Esophagus squamous epithelium (tissue), 5 donors: ENCODE measurements at places on chromosomes 2 and 18.

DNA sequence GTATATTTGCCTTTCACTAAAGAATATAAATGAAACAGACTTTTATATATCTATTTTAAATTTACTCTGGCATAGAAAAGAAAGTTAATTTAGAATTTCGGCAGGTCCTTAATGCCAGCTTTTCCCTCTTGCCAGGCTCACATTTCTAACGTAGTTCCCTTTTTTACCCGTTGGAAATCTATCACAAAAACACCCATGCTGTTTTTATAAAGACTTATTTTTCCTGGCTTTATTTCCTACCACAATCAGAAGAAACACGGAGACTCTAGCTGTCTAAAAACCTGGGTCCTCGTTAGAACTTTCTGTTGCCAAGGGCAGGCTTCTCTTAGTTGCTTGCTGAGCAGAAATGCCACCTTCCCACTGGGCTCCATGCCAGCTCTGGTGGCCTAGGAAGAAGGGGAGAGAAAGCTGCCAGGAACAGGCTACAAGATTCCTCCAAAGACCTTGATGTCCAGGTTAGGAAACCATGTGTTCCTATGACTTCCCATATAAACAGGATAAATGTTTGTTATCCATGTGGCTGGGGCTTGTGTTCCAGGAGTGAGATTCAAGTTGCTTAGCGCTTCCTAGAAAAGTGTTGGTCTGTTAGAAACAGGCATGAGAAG lies 17.8 kb upstream of the TMEM18 start:
- H3K27me3 ChIP-seq: no peaks in the 10 kb centered on the region
- DNase-seq: no peak
- H3K4me1 ChIP-seq: peaks cover 6% of the 10 kb centered on the region
- H3K27ac ChIP-seq: no peak overlapping the region

GRCh38 chr2:75751360-75751759 lies 40.6 kb upstream of the GCFC2 start:
- no peaks in the 10 kb centered on the region for H3K4me1 ChIP-seq
- no peak overlapping the region for H3K4me3 ChIP-seq
- H3K27me3 ChIP-seq: no peaks in the 10 kb centered on the region
- H3K36me3 ChIP-seq: no peaks in the 10 kb centered on the region
- no peak overlapping the region for H3K27ac ChIP-seq

DNA sequence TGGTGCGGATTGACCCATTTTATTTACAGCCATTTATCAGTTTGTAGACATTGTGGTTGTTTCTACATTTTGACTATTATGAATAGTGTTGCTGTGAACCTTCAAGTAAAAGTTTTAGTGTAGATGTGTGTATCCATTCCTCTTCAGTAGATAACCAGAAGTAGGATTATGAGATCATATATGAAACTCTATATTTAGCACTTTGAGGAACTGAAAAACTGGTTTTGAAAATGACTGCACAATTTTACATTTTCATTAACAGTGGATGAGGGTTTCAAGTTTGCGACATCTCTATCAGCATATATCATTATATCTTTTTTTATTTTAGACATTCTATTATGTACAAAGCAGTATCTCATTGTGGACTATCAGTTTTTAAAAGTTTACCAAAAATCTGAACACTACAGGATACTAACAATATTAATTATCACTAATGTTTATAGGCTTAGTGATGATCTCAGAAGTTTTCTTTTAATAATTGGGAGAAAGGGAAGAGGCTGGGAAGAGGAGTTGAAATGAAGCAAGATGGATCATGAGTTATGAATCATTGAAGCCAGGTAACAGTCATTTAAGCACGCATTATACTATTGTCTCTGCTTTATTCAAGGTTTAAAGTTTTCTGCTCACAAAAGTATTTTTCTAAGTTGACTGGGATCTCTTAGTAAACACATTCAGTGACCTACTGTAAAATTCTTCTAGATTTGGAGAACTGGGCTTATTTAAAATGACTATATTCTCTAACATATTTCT lies 329.0 kb upstream of the LRATD1 start:
- H3K27me3 ChIP-seq: no peaks in the 10 kb centered on the region
- no peak overlapping the region for H3K27ac ChIP-seq
- H3K36me3 ChIP-seq: no peaks in the 10 kb centered on the region
- no peak overlapping the region for H3K4me3 ChIP-seq
- no peak for DNase-seq

DNA sequence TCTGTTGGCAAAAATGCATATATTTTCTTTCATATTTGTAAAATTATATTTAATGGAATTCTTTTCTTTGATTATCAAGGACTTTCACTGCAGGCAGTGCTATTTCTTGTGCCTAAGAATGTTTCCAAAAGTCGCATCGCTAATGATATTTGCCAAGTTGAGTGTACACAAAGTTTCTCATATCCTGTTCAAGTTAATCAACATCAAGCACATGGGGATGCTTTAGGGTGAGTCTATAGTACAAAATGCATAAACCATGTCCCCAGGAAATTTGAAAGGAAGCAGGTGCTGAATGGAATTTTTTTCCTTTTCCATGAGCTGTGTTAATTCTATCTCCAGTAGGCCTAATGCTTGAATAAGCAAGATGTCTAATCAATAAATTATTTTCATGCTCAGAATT lies 129.7 kb downstream of the GALNT1 start:
- no peaks in the 10 kb centered on the region for H3K27me3 ChIP-seq
- H3K4me3 ChIP-seq: no peak overlapping the region
- H3K4me1 ChIP-seq: no peaks in the 10 kb centered on the region
- DNase-seq: no peak
- H3K36me3 ChIP-seq: no peaks in the 10 kb centered on the region
- no peak overlapping the region for H3K27ac ChIP-seq

- H3K27me3 ChIP-seq: no peaks in the 10 kb centered on the region
- no peak overlapping the region for H3K4me3 ChIP-seq
- DNase-seq: no peak
- peaks cover 11% of the 10 kb centered on the region for H3K4me1 ChIP-seq
These were observed 95.2 kb upstream of the GULP1 start for GRCh38 chr2:188196343-188197008.

DNA sequence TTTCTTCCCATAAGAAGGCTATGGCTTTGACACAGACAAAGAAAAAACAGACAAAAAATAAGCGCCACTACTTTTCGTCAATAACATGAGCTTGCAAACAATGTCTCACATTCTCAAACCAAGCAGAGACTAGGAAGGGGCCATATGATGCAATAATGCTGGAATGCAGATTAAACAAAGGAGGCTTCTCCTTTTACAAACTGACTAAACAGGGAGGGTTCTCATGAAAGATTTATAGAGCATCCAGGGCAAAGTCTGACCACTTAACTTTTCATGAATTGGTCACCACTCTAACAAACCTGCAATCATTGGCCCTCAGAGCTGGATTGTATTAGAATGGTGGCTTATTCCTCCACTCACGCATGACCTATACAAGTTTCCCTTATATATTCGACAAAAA lies 663.3 kb upstream of the CHAC2 start:
- no peak overlapping the region for H3K4me3 ChIP-seq
- no peaks in the 10 kb centered on the region for H3K4me1 ChIP-seq
- no peaks in the 10 kb centered on the region for H3K36me3 ChIP-seq
- no peak overlapping the region for H3K27ac ChIP-seq

- no peak overlapping the region for H3K27ac ChIP-seq
- no peak for DNase-seq
- H3K36me3 ChIP-seq: no peaks in the 10 kb centered on the region
- H3K4me1 ChIP-seq: no peaks in the 10 kb centered on the region
- H3K27me3 ChIP-seq: no peaks in the 10 kb centered on the region
These were observed 88.8 kb upstream of the SNTG2 start for GRCh38 chr2:861655-862354.

DNA sequence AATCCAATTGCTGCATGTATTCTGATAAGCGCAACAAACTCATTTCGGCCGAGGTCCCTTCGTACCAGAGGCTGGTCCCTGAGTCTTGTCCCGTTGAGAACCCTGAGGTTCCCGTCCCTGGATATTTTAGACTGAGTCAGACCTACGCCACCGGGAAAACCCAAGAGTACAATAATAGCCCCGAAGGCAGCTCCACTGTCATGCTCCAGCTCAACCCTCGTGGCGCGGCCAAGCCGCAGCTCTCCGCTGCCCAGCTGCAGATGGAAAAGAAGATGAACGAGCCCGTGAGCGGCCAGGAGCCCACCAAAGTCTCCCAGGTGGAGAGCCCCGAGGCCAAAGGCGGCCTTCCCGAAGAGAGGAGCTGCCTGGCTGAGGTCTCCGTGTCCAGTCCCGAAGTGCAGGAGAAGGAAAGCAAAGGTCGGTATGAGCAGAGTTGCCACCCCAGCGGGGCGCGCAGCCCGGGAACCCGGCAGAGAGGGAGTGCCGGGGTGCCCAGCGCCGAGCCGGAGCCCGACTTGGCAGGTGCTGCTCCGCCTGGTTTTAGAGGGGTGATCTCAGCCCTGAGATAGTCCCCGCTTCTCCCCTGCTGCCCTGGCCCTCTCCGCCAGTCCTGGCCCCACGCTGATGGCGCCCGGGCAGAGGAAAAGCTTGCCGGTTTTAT lies 714 bp downstream of the HOXD10 start:
- no peaks in the 10 kb centered on the region for H3K36me3 ChIP-seq
- DNase-seq: no peak
- H3K27ac ChIP-seq: no peak overlapping the region
- H3K27me3 ChIP-seq: peaks cover 51% of the 10 kb centered on the region

DNA sequence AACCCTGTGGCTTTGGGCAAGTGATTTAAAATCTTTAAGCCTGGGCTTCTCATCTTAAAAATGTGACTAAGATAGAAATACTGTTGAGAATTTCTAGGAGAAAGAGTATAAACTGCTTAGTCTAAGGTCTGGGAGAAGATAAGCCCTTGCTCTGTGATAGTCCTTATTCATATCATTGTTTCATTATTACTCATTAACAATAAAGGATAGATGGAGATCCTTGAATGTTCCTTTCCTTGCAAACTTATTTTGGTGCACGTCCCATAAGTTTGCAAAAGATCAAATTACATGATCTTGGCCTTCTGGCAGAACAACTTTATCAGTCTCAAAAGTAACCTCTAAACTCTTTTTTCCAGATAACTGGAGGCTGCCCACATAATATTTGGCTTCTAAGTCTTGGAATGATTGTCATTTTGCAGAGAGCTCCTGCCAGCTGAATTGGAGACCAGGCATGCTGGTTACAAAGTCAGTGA lies 138.3 kb downstream of the FAM124B start:
- no peaks in the 10 kb centered on the region for H3K27me3 ChIP-seq
- no peaks in the 10 kb centered on the region for H3K4me1 ChIP-seq
- H3K36me3 ChIP-seq: no peaks in the 10 kb centered on the region
